T-helper 9 cell (primary cell): ENCODE measurements at places on chromosomes 4 and X.

DNA sequence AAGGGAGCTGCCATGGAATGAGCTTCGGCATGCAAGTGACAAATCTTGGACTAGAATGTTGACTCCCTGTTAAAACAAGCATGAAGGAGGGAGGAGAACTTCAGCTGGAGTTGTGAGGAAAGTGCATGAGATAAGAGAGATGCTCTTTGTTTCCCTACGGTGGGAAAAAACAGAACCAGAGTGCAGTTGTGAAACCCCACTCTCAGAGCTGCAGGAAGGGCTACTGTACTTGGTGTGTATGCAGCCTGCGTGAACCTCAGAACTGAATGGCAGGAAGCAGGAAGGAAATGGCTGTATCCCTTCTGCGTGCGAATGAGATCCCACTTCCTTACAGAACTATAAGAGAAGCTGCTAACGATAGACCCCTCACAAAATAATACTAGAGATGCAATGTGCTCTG is 57.2 kb downstream of the EGF start:
- DNase-seq, result no peak

GRCh38 chr4:99468889-99469288 is 33.7 kb upstream of the ADH7 start:
- DNase-seq, result no peak

GRCh38 chr4:4730249-4730648 is 129.2 kb upstream of the MSX1 start:
- no peak for DNase-seq

DNA sequence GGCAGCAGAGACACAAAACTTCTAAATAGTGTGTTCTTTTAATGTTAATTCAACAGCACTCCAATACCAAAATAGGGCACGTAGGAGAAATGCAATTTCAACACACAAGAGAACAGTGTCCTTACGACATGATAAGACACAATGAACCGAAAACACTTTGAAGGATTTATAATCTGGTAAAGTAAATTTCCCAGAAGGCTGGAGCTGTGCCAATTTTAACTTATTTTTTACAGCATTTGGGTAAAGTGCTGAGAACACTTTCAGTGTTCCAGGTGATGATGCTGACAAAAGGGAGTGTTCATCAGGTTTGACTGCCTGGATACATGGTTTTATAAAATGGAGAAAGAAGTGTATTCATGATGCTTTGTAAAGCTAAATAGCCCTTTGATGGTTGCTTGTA is 76.5 kb downstream of the MAPK10 start:
- DNase-seq, result no peak

DNA sequence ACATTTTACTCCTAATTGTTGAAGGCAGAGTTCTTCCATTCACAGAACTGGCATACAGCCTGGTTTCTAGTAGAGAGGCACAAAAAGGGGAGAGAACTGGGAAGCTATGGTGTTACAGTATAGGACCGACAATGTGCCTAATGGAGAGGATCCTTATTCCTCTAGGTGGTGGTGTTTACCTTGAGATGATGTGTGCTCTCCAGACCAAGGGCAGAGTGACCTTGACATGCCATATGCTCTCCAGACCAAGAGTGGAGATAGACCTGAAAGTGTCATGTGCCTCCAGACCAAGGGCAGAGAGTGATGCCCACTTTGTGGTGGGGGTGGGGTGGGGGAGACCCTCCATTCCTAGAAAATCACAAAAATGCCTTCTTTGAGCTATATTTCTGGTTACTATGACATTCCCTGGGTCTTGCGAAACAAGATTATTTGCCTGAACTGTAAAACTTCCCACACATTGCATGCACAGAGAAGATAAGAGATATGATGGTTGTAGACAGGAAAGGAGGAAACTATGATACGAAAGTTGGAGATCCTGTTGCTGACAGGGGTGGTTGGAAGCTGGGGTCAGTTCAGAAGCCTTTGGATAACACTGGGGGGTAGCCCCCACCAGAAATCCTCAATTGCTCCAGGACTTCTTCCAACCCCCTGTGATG is 119.7 kb downstream of the TEX13C start:
- no peak for DNase-seq

DNA sequence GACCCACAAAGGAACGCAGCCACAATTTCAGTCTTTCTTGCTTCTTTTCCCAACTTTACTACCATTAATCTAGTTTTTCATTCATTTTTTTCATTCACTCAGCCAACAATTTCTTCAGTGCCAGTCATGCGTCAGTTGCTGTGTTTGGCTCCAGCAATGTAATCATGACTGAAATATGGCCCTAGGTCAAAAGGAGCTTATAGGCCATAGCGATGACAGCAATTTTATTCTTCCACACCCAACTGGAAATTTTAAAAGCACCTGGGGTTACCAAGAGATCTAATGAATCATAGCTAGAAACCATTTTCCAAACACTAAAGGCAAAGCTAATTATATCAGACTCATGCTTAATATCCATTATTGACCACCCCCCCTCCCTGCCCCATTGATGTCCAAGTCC is 29.8 kb upstream of the C1QTNF7 start:
- no peak for DNase-seq

DNA sequence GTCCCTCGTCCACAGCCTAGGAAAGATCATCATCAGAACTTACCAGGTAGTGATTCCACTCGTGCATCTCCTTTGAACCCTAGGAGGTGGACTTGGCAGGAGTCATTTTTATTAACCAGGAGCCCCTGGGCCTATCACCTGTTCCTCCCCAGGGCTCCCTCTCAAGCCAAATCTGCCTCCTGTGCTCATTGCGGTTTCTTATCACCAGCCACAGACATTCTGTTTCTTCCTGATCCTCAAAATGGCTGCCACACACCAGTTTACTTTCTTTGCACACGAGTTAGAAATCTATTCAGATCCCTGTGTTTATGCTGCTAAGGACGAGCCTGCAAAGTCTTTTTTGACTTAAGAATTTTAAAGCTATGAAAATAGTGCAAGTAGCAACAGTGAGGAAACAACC is 354.5 kb upstream of the BOD1L1 start:
- no peak for DNase-seq

DNA sequence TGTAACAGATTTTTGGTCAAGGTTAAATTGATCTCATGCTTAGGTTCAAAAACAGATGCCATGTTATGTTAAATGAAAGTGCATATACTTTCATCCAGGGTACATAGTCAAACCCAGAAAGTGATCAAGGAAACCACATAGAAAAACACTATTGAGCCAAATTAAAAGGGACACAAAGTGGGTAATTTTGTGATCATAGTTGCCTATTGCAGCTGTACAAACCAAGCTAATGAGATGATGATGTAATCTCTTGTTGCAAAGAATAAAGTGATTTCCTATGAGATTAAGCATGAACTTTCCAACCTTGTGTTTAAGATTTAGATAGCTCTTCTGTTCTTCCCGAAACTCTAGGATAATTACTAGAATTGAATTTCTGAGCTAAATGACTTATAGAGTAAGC is 20.2 kb upstream of the LIMCH1 start:
- DNase-seq, result no peak

- DNase-seq, result no peak
Measured at GRCh38 chrX:66126662-66127061, 37.4 kb upstream of the HEPH start.

GRCh38 chrX:68710870-68711576 is 63.6 kb downstream of the STARD8 start:
- DNase-seq, result no peak

DNA sequence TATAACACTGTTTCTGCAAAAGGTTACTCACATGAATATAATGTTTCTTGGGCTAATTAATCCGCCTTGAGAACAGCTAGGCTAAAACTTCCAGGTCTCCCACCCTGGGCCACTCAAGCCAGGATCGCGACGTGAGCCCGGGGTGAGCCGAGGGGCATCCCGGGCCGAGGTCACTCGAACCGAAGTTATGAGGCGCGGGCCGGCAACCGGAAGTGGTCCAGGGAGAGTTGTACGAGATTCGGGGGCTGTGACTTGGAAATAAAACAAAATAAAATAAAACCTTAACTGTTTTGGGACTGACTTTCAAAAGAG is 317 bp downstream of the CMC4 start:
- no peak for DNase-seq

DNA sequence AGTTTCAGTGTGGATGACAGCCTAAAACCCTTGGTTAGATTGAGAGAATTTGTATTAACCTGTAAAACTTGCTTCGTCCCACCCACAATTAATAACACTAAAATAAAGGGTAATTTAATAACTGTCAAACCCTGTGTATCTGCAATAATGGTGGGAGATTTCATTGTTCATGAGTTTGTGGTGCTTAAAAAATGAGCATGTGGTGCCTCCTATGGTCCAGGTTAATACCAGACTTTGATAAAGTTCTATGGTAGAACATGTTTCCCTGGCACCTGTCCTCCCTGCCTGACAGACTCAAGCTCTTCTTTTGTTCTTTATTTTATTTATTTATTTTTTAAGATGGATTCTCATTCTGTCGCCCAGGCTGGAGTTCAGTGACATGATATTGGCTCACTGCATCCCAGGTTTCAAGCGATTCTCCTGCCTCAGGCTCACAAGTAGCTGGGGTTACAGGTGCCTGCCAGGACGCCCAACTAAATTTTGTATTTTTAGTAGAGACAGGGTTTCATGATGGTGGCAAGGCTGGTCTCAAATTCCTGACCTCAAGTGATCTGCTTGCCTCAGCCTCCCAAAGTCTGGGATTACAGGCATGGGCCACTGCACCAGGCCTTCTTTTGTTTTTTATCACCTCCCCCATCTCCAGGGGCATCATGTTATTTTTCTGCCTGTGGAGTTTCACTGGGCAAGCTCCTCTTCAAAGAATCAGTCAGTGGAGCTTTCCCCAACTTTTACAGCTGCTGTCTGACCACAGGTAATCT is 289.2 kb downstream of the NR3C2 start:
- no peak for DNase-seq

- DNase-seq, result no peak
Measured at GRCh38 chr4:2494992-2495391, 26.1 kb downstream of the RNF4 start.

GRCh38 chrX:136047969-136048368 is 62.7 kb downstream of the SLC9A6 start:
- DNase-seq, result no peak

- DNase-seq, result no peak
Measured at GRCh38 chrX:11480626-11481025, 185.1 kb downstream of the ARHGAP6 start.

GRCh38 chrX:3653111-3653510 is 60.3 kb downstream of the PRKX start:
- DNase-seq, result no peak

- DNase-seq, result no peak
Measured at GRCh38 chr4:121898150-121898549, 27.9 kb upstream of the BBS7 start.

DNA sequence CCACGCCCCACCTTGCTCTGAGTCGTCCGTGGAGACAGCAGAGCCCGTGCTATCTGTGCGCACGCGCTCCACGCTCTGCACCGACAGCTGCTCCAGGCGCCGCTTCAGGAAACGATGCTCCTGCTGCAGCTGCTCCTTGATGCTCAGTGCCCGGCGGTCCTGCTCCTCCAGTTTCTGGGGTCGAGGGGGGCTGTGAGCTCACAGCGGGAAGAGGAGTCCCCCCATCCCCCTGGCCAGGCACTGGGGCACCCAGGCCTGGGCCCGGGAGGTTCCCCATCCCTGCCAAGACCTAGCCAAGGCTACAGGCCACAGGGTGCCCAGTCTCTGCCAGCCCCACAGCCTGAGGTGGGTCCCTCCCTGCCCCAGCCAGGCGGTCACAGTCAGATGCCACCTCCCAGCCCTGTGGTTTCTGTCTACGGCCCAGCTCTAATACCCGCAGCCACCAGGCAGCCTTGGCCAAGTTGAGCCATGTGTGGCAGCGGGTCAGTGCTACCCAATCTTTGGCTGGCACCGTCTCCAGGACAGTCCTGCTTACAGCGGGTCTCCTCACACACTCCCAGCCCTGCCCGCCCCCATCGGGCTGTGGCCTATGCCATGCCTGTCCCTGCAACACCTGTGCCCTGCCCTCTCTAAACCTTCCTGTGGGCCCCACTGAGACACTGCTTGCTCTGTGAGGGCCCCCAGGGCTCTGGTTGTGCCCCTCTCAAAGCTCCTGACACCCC is 9.3 kb upstream of the HAUS3 start:
- DNase-seq, result no peak

DNA sequence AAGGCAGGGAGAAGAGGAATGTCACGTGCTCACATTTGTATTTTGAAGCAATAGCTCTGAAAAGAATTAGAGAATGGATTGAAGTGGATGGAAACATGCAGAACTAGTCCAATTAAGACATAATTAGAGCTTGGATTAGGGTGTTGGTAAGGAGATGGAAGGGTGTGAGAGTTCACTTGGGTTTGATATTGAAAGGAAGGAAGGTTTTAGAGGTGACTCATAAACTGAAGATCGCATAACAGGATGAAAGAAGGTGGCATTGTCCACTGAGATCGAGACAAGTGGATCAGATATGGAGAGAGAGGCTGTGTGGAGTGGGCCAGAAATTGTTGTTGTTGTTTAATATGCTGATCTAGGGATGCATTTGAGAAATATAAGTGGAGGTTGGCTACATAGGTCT is 244.0 kb upstream of the SMIM31 start:
- no peak for DNase-seq

DNA sequence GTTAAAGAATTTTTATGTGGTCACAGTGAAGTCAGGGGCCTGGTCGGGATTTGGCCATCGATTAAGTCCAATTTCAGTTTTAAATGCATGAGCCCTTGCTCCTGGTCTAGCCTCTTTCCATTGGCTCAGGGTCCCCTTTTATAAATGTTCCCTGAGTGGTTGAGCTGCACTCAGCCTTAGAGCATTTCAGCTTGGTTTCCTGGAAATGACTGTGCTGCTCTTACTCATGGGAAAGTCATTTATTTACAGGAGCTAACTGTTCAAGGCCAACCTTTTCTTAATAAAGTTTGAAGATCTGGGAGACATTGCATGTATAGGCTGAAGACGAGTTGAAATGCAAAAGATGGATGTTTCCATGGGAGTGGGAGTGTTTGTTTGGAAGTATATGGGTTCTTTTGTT is 98.8 kb upstream of the CLNK start:
- DNase-seq, result no peak

DNA sequence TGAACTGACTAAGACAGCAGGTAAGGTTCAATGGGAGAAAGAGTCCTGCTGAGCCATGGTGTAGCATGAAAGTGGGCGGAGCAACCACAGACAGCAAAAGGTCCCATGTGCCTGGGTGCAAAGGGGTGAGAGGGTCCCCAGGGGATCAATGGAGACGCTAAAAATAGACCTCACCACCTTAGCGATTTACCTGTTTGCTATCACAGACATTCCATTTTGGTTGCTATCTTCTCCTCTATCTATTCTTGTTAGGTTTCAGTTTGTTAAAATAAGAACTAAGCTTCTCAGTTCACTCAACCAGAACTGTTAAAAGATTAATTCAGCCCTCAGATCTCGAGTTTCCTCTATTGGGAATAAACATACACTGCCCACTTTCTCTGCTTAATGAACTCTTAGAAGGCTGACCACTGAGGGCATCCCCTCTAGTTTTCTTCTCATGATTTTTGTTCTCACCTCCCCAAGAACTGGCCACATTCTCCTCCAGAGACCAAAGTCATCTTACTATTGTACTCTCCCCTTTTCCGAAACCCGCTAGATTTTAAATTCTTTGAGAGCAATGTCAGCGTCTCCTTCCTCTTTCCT is 136.7 kb downstream of the PARM1 start:
- DNase-seq, result no peak

DNA sequence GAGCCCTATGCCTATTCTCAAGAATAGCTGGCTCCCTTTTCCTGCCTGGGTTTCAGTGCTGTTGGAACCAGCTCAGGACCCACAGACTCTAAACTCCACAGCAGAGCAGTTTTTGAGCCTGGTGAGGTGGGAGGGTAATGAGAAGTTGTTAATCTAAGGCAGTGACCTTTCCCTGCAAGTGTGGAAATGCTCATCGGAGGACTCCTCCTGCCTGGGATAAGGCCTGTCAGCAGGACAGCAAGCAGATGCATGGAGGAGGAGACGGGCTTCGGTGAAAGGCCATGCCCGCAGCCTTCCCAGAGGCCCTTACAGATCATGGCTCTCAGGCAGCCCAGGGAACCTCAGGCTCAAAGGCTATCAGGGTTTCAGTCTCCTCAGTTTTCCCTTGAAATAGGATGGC is 70.0 kb upstream of the SHISA3 start:
- no peak for DNase-seq
